ENCODE measurements at places on chromosomes 12 and 14.

DNA sequence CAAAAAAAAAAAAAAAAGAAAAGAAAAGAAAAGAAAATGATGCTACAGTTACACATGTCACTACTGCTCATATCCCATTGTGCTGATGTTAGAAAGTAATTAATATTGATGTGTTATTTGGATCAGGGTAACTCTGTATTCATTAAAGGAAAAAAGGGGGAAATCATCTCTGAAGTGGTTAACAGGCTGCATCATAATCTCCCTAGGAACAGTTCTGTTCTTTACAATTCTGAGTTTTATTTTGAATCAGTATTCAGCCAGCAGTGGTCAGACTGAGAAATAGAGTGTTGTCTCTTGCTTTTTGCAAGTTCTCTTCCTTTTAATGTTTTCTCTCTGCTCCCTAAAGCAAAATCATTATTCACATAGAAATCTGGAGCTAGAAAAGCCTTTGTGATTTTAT, 128.6 kb upstream of the CRY1 start:
- no peak for DNase-seq

DNA sequence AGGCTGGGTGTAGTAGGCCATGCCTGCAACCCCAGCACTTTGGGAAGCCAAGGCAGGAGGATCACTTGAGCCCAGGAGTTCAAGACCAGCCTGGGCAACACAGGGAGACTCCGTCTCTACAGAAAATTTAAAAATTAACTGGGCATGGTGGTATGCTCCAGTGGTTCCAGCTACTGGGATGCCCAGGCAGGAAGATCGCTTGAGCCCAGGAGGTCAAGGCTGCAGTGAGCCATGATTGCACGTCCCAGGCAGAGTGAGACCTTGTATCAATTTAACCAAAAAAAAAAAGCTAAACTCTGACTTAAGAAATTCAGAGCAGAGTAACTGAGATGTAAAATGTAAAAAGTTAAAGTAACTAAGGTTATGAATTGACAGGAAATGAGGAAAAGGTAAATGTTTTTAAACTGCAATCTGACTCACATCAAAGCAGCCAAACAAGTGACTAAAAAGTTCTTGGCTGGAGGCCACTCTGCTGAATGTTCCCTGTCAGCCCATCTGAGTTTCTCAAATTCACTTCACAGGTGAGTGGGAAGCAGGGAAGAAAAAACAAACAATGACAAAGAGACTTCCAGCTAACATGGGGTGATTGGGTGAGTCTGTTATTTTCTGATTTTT, 21.3 kb downstream of the PRKD1 start:
- DNase-seq, result no peak

- no peak for DNase-seq
These were observed 14.7 kb downstream of the SLC2A14 start for GRCh38 chr12:7857971-7858370.

GRCh38 chr12:128968668-128969067, 115.4 kb downstream of the GLT1D1 start:
- no peak for DNase-seq

DNA sequence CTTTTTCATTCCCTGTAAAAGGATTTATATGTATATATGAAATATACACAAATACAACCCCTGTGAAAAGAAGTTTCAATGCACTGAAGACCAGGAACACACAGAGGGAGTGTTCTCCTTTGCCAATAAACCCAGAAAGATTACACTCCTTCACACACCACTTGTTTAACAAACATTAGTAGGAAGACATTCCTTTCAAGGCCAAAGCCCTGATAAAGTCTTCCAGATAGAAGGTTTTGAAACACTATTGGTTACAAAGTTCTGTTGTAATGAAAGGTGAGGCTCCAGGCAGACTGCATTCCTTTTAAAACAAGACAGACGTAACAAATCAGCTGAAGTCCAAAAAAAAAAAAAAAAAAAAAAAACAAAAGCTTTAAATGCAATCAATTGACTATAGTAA, 81.0 kb downstream of the PTPN21 start:
- no peak for DNase-seq

DNA sequence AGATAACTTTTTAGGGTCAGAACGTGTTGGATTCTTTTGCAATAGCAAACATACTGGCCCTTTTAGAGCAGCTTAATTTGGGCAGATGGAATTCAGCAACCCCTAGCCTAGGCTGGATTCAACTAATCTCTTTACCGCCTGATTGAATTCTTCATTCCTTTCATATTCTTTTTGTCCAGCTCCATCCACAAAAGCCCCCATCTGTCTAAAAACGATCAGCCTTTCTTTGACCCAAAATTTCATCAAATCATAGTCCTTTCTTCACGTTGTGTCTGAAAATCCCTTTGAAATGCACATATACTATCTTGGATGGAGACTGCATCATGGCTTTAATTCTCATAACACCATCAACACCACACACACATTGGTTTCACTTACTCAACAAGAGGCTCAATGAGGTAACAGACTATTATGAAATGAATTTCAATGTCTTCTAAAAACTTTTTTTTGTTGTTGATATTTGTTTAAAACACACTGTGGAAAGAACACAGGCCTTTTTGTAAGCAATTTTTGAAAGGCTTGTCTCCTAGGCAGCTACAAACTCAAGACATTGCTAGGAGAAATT, 128.0 kb upstream of the EEA1 start:
- no peak for DNase-seq

GRCh38 chr12:71360013-71360412, 79.6 kb upstream of the LGR5 start:
- no peak for DNase-seq

GRCh38 chr14:96806836-96807235, 9.7 kb downstream of the VRK1 start:
- no peak for DNase-seq

DNA sequence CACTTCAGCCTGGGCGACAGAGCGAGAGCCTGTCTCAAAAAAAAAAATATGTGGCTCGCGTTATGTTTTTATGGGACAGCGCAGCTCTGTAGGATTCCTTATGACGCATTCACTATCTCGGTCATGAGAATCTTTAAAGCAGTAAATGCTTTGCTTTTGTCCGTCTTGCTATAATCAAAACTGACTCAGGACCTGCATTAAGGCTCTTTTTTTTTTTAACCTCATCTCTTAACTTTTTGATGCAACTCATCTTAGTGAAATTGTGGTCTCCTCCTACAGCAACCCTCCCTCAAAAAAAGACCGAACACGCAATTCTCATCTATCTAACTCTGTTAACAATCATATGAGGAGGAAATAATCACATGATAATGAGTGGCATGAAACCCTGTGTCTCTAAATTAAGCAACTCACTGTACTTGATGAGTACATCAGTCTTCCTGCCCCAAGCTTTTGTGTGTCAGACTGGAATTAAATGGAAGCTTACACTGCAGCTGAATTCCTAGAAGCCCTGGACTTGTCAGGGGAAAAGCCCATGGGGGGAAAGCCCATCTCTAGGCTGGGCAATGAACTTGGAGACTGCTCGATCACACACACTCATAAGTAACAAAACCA, 4.3 kb downstream of the P2RX4 start:
- no peak for DNase-seq

DNA sequence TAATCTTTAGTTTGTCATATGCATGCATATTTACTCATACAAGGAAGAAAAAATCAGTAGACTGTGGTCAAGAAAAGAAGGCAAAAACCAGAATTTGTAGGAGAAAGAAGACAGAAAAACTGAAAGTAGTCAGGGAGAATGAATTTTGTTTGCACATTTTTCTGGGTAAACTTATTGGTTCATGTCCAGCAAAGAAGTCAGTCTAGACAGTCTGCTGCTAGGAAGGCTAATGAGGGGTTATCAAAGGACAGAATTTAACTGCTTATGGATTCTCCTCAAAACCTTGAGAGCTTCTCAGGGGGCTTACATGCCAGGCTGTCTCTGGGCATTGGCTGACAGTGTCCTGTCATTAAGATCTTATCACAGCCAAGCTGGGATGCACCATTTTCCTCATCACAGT, 293.9 kb downstream of the RPAP3 start:
- no peak for DNase-seq

- peak; percentile 74 for DNase-seq
These were observed 24.8 kb upstream of the MTHFD1 start for GRCh38 chr14:64363265-64363846.

GRCh38 chr12:5927732-5928516, 17.1 kb downstream of the ANO2 start:
- DNase-seq, result no peak

- no peak for DNase-seq
These were observed 50.7 kb downstream of the TSPAN9 start for GRCh38 chr12:3127832-3128231.

GRCh38 chr12:65505386-65506121, 227.1 kb downstream of the MSRB3 start:
- DNase-seq, result no peak

- no peak for DNase-seq
These were observed 40.4 kb upstream of the GZMB start for GRCh38 chr14:24674204-24674970.

DNA sequence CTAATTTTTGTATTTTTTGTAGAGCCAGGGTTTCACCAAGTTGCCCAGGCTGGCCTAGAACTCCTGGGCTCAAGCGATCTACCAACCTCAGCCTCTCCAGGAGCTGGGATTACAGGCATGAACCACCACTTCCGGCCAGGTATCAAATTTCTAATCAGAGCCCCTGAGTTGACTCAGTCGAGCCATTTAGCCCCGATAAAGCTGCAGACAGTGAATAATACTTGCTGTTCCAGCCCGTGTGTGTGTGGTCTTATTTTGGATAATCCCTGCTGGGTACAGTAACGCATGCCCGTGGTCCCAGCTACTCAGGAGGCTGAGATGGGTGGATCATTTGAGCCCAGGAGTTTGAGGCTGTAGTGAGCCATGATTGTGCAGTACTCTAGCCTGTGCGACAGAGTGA, 57.0 kb downstream of the TEAD4 start:
- no peak for DNase-seq

GRCh38 chr12:67742461-67742860, 93.9 kb downstream of the DYRK2 start:
- no peak for DNase-seq

- DNase-seq, result no peak
These were observed 69.9 kb downstream of the FOXN4 start for GRCh38 chr12:109239179-109239578.

- DNase-seq, result no peak
These were observed 135.4 kb downstream of the TPH2 start for GRCh38 chr12:72074065-72074464.

GRCh38 chr12:40034156-40034555, 71.7 kb downstream of the SLC2A13 start:
- no peak for DNase-seq

DNA sequence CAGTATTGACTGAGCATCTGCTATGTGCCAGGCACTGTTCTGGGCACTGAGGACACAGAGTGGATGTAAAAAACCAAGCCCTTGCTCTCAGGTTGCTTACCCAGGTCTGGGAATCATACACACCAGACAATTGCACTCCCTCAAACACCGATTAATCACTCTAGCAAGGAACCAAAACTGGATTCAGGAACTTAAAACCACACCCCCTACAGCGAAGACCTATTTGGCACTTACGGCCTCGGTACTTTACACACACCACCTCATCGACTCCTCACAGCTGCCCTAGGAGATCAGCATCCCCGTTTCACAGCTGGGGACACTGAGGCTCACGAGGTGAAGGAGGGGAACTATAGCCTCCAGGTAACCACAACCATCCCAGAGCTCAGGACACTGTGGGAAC, 1.6 kb downstream of the GLTP start:
- no peak for DNase-seq

DNA sequence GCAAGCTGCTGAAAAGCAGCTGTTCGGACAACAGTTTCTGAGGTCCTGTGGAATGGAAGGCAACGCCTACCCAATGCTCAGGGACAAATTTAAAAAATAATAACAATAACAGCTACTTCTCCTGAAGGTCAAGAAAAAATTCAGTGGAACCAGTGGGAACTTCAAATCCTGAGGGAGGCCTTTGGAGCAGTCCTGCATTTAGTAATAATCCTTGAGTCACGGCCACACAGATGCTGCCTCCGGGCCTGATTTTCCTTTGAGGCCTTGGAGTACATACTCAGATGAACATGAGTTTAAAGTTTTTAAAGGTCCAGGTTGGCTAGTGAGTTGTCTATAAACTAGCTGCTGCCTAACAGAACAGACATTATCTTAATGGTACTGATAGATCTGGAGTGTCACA, 268.0 kb downstream of the MSRB3 start:
- no peak for DNase-seq

DNA sequence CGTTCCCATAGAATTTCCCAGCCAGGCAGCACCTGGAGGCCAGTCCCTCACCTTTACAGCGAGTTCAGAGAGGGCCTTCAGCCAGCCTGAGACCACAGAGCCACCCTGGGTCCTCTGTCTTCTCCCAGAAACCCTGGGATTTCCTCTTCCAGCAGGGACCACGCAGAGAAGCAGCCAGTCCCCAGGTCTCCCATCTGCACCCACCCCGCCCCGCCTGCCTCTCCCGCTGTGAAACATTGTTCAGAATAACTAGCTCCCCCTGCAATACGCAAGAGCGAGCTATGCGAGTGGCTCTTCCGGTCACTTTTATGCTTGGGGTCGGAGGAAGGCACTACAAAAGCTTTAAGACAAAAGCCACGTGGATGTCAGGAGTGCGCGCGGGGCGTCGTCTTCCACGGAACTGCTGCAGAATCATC, 77.8 kb downstream of the SERPINA3 start:
- no peak for DNase-seq

DNA sequence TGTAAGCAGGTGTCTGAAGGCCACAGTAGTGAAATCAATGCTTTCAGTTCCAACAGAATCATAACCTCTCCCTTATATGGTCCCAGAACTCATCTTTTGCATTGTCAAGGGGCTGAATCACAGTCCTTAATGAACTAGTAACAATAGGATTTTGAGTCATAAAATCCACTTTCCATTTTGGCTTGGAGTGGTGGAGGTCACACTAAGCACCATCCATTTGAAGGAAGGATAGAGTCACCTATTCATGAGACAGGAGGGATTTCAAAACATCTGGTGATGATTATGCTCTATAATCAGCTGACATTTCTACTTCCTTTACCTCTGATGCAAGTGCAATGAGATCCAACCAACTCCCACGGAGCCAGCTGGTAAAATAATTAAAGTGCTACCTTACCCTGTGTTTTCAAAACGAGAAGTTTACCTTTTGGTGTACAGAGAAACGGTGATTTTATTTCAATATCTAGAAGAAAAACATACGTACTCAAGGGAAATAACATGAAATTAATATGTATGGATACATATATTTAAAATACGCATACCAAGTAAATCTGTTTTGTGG, 59.1 kb downstream of the TMEM132D start:
- DNase-seq, result no peak

GRCh38 chr12:72191761-72192160, 80.4 kb upstream of the TRHDE start:
- DNase-seq, result no peak

DNA sequence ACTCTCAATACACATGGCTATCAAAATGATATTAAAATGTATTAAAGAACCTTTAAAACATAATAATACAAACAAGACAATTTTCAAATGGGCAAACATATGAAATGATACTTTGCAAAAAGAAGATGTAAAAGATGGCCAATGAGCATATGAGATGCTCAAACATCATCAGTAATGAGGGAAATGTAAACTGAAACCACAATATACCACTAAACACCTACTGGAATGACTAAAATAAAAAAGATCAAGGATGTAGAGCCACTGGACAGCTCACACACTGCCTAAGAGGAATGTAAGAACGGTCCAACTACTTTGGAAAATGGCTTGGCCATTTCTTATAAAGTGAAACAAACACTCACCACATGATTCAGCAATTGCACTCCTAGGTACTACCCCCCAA, 97.2 kb upstream of the BBS10 start:
- no peak for DNase-seq

GRCh38 chr12:11576104-11576503, 73.4 kb upstream of the ETV6 start:
- DNase-seq, result peak; percentile 12

- DNase-seq, result no peak
These were observed 37.9 kb downstream of the PELI2 start for GRCh38 chr14:56156096-56156495.

All from hematopoietic multipotent progenitor cell treated with erythropoietin and hydrocortisone succinate and interleukin-3 and kit ligand, for 8 days (in vitro differentiated cells).